Activated T-cell treated with anti-CD3 and anti-CD28 coated beads for 4 hours (primary cell): ENCODE measurements at places on chromosomes 3 and 15.

DNA sequence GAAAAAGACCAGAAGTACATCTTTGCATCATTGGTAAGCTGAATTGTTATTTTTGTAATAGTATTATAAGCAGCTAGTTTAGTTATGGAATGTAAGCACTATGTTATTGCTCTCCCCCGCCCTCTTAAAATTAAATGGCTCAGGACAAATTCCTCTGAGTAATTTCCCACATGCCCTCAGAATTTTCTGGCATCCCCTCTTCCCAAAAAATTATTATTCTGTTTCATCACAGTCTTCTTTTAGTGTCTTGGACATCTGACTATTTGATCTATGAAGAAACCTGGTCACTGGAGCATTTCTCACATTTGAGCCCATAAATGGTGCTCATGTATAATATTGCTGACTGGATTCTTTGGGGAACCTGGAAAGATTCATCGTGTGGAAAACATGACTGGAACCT lies 68.3 kb downstream of the KLHL25 start:
- no peak for DNase-seq

- DNase-seq = no peak
Observed at GRCh38 chr15:98955961-98956723, 51.5 kb downstream of the PGPEP1L start.

DNA sequence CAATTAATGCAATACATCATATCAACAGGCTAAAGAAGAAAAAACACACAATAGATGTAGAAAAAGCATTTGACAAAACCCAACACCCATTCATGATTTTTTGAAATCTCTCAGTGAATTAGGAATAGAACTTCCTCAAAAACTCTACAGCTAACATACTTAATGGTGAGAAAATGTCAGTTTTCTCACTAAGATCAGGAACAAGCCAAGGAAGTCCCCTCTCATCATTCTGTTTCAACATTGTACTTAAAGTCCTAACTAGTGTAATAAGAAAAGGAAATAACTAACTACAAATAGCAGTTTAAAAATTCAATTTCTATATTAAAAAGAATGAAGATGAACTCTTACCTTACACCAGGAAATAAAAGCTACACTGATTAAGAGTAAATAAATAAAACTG lies 77.8 kb downstream of the DCLK3 start:
- no peak for DNase-seq

GRCh38 chr15:45136378-45136764 lies 6.6 kb downstream of the DUOX1 start:
- DNase-seq = no peak

GRCh38 chr3:16370872-16371740 lies 106.1 kb downstream of the OXNAD1 start:
- no peak for DNase-seq

GRCh38 chr15:32790352-32790999 lies 72.7 kb downstream of the GREM1 start:
- DNase-seq = no peak

- DNase-seq = no peak
Observed at GRCh38 chr3:87792534-87793336, 266.1 kb downstream of the CGGBP1 start.
